Trophoblast cell (in vitro differentiated cells and primary cell): ENCODE measurements at places on chromosomes 2 and 18.

DNA sequence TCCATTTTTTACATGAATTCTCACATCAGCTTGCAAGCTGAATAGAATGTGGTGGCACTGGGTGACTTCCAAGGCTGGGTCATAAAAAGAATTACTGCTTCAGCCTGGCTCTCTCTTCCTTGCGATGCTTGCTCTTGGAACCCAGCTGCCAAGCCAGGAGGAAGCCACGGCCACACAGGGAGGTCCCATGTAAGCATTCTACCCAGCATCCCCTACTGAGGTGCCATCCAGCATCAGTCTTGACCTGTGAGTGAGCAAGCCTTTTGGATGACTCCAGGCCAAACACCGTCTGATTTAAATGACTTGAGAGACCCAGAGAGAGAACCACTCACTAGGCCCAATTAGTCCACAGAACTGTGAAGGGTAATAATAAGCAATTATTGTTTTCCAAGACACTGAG, 750.3 kb upstream of the RAB6C start:
- DNase-seq: no peak

- no peak for DNase-seq
Observed at GRCh38 chr2:26172189-26172870, 558 bp upstream of the GAREM2 start.

GRCh38 chr18:711657-712400, 601 bp downstream of the ENOSF1 start:
- DNase-seq: peak; percentile 91

- no peak for DNase-seq
Observed at GRCh38 chr18:52596748-52597435, 256.9 kb downstream of the DCC start.

- DNase-seq: peak; percentile 72
Observed at GRCh38 chr2:172998547-172999272, 76.9 kb upstream of the MAP3K20 start.

DNA sequence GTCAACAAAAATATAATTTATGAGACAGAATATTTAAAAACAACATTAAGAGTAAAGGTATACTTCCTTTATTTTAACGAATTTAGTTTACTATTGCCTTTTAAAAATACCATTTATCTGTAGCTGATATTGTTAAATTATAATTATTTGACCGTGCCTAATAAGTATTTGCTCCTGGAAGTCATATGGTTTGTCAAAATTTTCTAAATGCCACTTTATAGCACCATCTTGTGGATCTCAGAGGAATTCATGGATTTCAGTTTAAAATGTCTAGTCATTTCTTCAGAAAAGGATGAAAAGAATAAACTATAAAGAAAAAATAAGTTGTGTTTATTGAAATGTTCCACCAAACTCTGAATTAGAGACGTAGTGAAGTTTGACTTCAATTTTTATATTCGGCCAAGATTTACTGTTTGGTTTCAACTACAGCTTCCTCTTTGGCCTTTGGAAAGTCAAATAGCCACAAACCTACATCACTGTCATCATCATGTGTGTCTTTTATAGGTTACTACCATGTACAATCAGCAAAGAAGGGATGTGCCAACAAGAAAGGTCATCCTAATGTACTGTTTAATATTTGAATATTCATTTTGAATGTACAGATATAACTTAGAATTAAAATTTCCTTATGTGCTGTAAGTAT, 10.3 kb upstream of the FTCDNL1 start:
- no peak for DNase-seq

DNA sequence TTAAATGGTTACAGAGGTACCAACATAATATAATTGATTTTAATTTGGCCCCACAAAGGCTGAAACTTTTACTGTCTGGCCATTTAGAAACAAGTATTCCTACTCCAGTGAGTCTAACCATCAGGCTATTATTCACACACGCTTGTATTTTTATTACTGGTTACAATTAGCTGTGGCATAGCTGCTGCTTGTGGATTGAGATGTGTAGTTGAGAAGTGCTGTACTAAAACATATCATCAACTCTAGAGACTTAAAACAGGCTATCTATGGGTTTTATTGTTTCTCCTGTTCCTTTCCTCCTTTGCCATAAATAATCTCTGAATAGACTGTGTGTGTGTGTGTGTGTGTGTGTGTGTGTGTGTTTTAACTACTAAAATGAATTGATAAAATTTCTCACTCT, 530.2 kb downstream of the CCDC85A start:
- no peak for DNase-seq

GRCh38 chr2:215466097-215466909, 30.4 kb upstream of the FN1 start:
- DNase-seq: peak; percentile 71
